ENCODE measurements at places on chromosomes 13 and 19. TPM values are rescaled to one million over a fixed set of nuclear protein-coding genes. Genes with fewer than 3 reads are reported as not detected.

The ZNF66 gene
- total RNA-seq: 5.7 TPM

The ACOD1 gene
- total RNA-seq: not detected

The ZNF17 gene
- total RNA-seq: 12.4 TPM

The CCNE1 gene
- total RNA-seq: 3.9 TPM

The LYPD3 gene
- 0.27 TPM for total RNA-seq

DNA sequence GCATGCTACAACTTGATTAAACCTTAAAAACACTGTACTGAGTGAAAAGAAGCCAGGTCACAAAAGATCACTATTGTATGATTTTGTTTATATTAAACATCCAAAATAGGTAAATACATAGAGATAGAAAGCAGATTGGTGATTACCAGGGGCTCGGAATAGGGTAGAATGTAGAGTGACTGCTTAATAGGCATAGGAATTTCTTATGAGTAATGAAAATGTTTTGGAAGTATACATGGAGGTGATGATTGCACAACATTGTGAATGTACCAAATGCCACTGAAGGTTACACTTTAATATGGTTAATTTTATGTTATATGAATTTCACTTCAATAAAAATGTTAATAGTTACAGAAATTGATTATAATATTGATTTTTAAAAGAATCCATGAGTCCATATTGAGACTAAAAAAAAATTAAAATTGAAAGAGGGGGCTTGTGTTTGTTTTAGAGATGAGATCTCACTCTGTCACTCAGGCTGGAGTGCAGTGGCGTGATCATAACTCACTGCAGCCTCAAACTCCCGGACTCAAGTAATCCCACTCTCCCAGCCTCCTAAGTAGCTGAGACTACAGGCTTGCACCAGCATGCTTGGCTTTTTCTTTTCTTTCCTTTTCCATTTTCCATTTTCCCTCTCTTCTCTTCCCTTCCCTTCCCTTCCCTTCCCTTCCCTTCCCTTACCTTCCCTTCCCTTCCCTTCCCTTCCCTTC, 85.1 kb downstream of the FNDC3A start:
- H3K36me3 ChIP-seq: peaks cover 3% of the 10 kb centered on the region
- H3K27me3 ChIP-seq: no peaks in the 10 kb centered on the region
- no peak for DNase-seq
- peaks cover 42% of the 10 kb centered on the region for H3K4me1 ChIP-seq

DNA sequence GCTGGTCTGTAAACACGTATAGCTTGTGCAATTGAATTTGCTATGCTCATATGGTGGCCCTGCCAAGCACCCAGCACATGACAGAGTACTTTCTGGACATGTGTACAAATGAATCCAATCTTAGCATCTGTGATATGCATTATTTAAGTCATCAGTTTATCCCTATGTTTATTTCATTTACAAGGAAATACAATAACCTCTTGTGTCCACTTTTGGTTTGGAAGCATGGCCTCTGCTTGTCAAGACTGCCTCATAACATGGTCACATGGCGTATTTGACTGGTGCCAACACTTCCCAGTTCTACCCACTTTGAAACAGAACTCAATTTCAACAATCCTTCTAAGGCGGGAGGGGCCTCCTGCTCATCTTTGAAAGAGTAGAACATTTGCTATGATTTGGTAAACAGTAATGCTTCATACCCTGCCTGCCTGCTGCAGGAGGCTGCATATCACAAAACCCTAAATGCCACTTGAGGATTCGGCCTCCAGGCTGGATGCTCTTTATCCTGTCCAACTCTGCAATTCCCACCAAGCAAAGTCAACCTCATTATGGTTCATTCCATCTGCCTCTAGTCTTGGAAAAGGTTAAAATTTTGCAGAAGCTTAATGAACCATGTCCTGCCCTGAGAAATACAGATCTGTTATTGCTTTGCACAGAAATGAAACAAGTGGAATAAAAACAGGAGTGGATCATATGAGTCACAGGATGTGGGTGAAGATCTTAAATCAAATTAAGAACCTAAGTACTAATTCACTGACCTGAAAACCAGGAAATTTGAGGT, 151.3 kb downstream of the CYSLTR2 start:
- no peak for DNase-seq
- no peaks in the 10 kb centered on the region for H3K4me1 ChIP-seq
- H3K4me3 ChIP-seq: no peak overlapping the region
- peaks cover 2% of the 10 kb centered on the region for H3K27me3 ChIP-seq

GRCh38 chr13:28579322-28579721, 79.6 kb upstream of the POMP start:
- H3K27me3 ChIP-seq: no peaks in the 10 kb centered on the region
- no peak overlapping the region for H3K4me3 ChIP-seq
- no peak overlapping the region for H3K27ac ChIP-seq
- no peaks in the 10 kb centered on the region for H3K36me3 ChIP-seq
- H3K4me1 ChIP-seq: peaks cover 2% of the 10 kb centered on the region
- no peak for DNase-seq

DNA sequence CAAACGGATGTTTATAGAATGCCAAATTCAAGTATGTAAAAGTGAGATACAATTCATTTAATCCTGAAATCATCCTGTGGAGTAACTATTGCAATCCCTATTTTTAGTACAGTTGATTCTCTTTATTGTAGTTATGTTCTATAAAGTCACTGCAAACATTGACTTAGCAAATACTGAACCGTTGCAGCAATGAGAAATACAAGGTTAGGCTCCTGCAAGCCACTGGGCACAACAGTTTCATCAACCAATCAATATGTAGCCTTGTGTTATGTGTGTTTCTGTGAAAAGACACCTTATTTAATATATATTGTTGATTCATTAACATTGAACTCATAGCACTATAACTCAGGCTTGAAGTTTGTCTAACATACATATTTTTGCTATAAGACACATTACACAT, 174.4 kb downstream of the DCT start:
- H3K4me1 ChIP-seq: peaks cover 58% of the 10 kb centered on the region
- H3K27me3 ChIP-seq: no peaks in the 10 kb centered on the region
- DNase-seq: no peak
- H3K4me3 ChIP-seq: no peak overlapping the region

- H3K27ac ChIP-seq: no peak overlapping the region
- no peaks in the 10 kb centered on the region for H3K36me3 ChIP-seq
- no peaks in the 10 kb centered on the region for H3K27me3 ChIP-seq
- H3K4me3 ChIP-seq: no peak overlapping the region
- DNase-seq: no peak
- peaks cover 5% of the 10 kb centered on the region for H3K4me1 ChIP-seq
Measured at GRCh38 chr13:68099631-68100030, 869.5 kb upstream of the PCDH9 start.

DNA sequence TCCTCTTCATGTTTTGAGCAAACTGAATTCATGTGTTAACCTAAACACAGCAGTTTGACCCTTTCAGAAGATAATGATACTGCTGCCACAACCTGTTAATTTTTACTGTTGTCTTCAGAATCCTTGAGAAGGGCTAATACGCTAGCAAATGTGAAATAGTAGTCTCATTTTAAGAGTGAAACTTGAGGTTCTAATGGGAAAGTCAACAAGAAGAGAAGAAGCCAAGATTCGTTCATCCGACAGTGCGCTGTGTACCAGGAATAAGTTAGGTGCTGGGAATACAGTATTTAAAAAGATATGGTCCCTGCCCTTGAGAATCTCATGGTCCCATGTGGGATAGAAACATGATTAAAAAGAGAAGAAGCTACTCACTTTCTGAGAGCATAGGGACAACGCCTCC, 134.4 kb downstream of the KL start:
- DNase-seq: no peak
- H3K27me3 ChIP-seq: no peaks in the 10 kb centered on the region
- H3K36me3 ChIP-seq: peaks cover 33% of the 10 kb centered on the region
- peaks cover 65% of the 10 kb centered on the region for H3K4me1 ChIP-seq

- DNase-seq: no peak
- no peaks in the 10 kb centered on the region for H3K27me3 ChIP-seq
- H3K4me1 ChIP-seq: peaks cover 3% of the 10 kb centered on the region
Measured at GRCh38 chr19:45276284-45276687, 25.2 kb downstream of the MARK4 start.

DNA sequence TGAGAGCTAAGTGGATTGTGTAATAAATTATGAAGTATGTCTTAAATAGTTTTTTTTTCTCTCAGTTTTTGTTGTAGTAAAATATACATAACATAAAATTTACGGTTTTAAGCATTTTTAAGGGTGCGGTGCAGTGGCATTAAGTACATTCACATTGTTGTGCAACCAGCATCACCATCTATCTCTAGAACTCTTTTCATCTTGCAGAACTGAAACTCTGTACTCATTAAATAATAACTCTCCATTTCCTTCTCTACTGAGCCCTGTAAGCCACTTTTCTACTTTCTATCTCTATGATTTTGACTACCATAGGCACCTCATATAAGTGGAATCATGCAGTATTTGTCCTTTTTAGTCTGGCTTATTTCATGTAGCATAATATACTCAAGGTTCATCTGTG, 87.1 kb downstream of the GJA3 start:
- H3K36me3 ChIP-seq: peaks cover 40% of the 10 kb centered on the region
- no peaks in the 10 kb centered on the region for H3K27me3 ChIP-seq
- no peak for DNase-seq
- H3K27ac ChIP-seq: no peak overlapping the region
- H3K4me3 ChIP-seq: no peak overlapping the region

- H3K4me3 ChIP-seq: no peak overlapping the region
- H3K27me3 ChIP-seq: no peaks in the 10 kb centered on the region
- peaks cover 47% of the 10 kb centered on the region for H3K4me1 ChIP-seq
- peak overlapping the region; percentile 56 for H3K27ac ChIP-seq
Measured at GRCh38 chr13:110867380-110867779, 47.5 kb downstream of the ANKRD10 start.

DNA sequence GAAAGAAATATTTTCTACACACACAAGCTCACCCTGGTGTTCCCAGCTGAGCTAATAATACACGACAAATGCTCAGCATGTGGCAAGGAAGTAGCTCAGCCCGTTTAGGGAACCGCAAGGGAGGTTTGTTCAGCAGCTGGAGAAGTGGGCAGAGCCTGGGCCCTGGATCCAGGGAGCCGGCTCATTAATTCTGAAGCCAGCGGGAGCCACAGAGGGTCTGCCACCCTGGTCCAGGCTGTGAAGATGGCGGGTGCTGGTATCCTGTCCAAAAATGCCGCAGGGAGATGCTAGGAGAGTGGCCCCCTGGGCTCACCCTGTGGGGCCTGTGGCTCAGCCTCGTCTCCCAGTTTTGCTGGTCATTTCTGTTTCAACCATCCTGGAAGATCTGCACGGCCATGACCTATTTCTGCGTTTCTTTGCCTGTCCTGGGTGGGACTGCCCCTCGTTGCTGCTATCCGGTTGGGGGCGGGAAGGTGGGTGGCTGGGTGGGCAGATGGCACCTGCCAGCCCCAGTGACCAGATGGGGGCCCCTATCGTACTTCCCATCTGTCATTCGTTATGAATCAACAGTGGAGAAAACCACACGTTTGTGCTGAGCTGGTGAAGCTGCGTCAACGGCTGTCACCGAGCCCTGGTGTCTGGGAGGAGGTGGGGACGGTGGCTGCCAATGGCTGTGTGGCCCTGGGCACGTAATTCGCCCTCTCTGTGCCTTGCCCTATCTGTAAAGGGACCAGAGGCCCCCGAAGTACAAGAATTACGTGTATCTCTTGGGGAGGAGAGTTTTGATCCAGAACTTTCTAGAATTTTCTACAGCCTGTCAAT, 2.7 kb upstream of the GNA15 start:
- no peak for DNase-seq
- H3K27ac ChIP-seq: peak overlapping the region; percentile 58
- H3K4me1 ChIP-seq: peaks cover 19% of the 10 kb centered on the region
- H3K4me3 ChIP-seq: no peak overlapping the region
- H3K36me3 ChIP-seq: no peaks in the 10 kb centered on the region

DNA sequence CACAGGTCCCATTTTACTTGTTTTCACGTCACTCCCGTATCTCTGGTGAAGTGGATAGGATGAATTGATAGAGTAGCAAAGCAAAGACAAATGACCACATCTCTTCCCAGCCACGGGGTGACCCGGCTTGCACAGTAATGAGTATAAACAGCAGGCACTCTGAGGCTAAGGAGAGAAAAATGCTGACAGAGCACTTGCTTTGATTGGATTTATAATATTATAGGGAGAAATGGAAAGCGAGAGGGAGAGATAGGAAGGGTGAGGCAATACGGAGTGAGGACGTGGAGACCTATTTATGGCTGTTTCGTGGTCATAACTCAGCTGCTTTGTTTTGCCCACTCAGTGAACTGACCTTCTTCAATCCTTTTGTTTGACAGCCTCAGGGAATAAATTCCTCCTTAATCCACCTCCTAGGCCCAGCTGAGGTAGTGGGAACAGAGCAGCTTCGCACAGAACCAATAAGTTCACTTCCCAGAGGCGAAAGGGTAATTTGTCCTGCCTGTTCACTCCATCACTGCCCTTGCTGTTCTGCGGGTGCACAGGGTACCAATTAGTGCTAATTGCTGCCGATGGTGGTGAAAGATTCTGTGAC, 68.6 kb downstream of the ERCC5 start:
- H3K27me3 ChIP-seq: peaks cover 29% of the 10 kb centered on the region
- DNase-seq: no peak
- no peak overlapping the region for H3K27ac ChIP-seq
- H3K36me3 ChIP-seq: no peaks in the 10 kb centered on the region
- H3K4me3 ChIP-seq: no peak overlapping the region

DNA sequence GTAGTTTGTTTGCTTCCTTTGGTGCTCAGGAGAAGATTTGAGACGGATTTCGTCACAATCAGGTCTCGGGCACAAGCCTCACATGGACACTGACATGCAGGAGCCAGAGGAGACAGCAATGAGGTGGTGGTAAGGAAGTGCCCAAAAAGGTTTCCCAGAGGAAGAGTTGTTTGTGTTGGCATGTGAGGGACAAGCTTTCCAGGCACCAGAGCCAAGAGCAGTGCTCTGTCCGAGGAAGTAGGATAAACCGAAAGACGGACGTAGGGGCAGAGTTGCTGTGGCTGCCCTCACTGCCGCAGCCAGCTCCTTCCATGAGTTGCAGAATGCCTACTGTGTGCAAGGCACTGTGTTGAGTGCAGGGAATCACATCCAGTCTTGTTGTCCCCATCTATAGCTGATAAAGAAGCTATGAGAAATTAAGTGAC, 27.7 kb downstream of the SAE1 start:
- no peaks in the 10 kb centered on the region for H3K27me3 ChIP-seq
- DNase-seq: no peak
- peaks cover 27% of the 10 kb centered on the region for H3K36me3 ChIP-seq
- peak overlapping the region; percentile 83 for H3K27ac ChIP-seq
- H3K4me3 ChIP-seq: no peak overlapping the region

GRCh38 chr19:41422456-41422855, 4.7 kb downstream of the B3GNT8 start:
- H3K4me3 ChIP-seq: no peak overlapping the region
- H3K36me3 ChIP-seq: peaks cover 19% of the 10 kb centered on the region
- no peaks in the 10 kb centered on the region for H3K27me3 ChIP-seq
- H3K27ac ChIP-seq: no peak overlapping the region
- peaks cover 8% of the 10 kb centered on the region for H3K4me1 ChIP-seq

DNA sequence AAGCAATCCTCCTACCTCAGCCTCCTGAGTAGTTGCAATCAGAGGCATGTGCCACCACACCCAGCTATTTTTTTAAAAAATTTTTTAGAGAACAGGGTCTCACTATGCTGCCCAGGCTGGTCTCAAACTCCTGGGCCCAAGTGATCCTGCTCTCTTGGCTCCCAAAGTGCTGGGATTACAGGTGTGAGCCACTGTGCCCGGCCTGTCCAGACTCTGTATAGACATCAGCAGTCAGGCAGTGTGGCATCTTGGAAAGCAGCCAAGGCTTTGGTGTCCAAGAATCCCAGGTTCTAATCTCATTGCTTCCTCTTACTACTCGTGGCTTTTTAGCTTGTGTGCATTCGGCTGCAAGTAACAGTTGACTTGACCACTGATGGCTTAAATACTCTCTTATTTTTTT, 43.4 kb downstream of the BICRA start:
- H3K4me1 ChIP-seq: peaks cover 7% of the 10 kb centered on the region
- H3K27me3 ChIP-seq: no peaks in the 10 kb centered on the region
- H3K36me3 ChIP-seq: peaks cover 13% of the 10 kb centered on the region
- no peak for DNase-seq
- H3K27ac ChIP-seq: no peak overlapping the region
